Stimulated activated CD4-positive, alpha-beta T cell treated with anti-CD3 and anti-CD28 coated beads, Interleukin-1b, Interleukin-23, amount 100 ng/mL, for 1 hour (primary cell): ENCODE measurements at places on chromosomes 4 and X.

- no peak for DNase-seq
Measured at GRCh38 chrX:19810802-19811201, 76.6 kb downstream of the SH3KBP1 start.

GRCh38 chr4:144820011-144820727 lies 174.2 kb downstream of the HHIP start:
- DNase-seq = no peak

DNA sequence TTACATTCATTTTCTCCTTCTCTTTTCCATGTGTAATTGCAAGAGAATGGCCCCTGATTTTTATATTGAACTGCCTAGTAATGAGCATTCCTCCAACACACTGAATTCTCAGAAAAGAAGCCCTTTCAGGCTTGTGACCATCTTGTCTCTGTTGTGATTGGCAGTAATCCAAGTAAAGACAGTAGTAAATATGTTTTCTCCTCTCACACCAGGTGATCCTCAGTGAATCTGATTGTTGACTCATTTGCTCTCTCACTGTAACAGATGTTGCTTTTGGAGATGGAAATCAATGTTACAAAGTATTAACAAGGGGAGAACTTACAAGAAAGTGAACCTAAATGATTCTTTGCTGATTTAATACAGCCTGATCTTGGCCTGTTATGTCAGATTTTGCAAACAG lies 271.0 kb downstream of the AFF2 start:
- DNase-seq = no peak

DNA sequence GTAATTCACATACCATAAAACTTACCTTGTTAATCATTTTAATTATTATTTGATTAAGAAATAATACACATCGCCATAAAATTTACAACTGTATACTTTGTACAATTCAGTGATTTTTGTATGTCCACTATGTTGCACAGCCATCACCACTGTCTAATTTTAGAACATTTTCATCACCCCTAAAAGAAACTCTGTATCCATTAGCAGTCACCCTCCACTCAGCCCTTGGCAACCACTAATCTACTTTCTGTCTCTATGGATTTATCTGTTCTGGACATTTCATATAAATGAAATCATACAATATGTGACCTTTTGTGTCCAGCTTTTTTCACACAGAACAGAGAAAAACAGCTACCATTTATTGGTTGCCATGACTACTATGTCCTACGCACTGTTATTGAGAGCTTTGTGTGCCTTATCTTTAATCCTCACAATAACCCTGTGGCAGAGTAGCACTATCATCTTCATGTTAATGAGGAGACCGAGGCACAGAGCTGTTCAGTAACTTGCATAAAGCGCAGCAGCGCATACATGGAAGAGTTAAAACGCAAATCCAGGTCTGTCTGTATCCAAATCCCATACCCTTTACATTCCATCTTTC lies 64.6 kb upstream of the PAGE1 start:
- no peak for DNase-seq

DNA sequence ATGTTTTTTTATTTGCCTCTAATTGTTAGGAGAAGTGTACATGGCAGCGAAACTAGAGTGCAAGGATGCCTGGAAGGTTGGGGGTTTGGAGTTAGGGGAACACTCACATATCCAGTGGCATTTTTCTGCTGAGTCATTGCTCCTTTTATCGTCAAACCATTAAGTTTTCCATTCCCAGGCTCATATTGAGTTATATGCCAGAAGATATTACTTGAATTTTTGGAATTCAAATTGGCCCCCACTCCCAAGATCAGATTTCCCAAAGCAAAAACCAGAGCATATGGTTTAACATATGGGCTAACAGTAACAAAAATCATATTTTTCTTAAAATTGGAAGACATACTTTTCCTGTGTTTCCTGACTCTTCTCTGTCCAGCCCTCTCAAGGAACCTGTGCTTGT lies 152.7 kb downstream of the FSTL5 start:
- DNase-seq = no peak

GRCh38 chr4:172287117-172287516 lies 473.9 kb downstream of the GALNTL6 start:
- no peak for DNase-seq

DNA sequence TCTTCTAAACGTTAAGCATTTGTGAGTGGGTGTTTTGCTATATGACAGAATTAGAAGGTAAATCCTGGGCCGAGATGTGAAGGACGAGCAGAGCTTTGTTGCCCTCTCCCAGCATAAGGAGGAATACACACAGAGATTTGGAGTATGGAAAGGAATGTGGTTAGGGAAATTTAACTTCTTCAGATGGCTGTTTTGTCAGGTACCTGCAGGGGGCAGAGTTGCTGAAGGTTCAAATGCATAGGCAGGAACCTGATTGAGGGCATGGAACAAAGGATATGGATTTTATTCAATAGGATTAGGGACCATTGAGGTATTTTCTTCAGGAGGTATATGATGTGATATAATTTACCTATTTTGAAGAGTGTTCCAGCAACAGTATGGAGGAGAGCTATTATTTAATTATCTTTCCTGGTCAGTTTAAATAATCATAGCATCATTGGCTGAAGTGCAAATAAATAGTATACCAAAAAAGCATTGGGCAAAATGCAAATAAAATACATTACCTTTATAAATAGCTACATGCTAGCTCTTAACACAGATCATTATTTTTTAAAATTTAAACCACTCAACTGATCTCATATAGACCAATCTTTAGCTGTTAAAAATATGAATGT lies 143.6 kb downstream of the SLIT2 start:
- DNase-seq = no peak

GRCh38 chrX:110665223-110666002 lies 130.2 kb downstream of the CHRDL1 start:
- no peak for DNase-seq

GRCh38 chr4:143384381-143384994 lies 47.8 kb downstream of the GAB1 start:
- no peak for DNase-seq

- no peak for DNase-seq
Measured at GRCh38 chr4:566508-567295, 9.4 kb downstream of the TMEM271 start.

DNA sequence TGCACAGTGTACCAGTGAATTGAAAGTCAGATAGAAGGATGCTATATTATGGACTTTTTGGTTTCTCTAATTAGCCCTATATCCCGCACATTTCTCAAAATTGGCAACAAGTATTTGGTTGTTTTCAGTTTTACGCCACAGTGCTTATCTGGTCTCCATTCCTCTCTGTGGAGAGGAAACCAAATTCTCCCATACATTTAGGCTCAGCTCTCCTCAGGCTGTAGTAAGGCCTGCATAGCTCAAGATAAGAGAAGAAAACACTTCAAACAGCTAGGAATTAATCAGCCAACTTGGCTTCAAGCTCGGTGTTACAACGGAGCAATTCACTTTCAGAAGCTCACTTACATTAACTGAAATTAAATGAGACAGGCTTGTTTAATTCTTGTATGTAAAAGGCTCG lies 263.2 kb downstream of the PDHA2 start:
- DNase-seq = no peak

DNA sequence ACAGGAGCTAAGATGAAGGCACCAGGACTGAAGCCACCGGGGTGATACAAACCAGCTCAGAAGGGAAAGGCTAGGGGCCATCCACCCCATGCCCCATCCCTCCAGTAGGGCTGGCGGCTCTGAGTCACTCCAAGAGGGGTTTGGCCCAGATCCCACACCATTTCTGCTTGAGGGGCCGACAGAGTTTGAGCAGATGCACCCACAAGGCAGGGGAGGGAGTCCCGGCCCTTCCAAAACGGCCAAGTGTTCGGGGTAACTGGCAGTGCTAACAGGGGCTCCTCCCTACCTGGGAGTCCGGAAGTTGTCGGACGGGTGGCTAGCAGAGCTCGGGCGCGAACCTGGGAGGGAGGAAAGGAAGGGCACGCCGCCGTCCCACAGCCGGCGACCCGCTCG lies 412 bp downstream of the SLC10A3 start:
- no peak for DNase-seq

- DNase-seq = no peak
Measured at GRCh38 chr4:171203425-171203824, 609.8 kb upstream of the GALNTL6 start.

DNA sequence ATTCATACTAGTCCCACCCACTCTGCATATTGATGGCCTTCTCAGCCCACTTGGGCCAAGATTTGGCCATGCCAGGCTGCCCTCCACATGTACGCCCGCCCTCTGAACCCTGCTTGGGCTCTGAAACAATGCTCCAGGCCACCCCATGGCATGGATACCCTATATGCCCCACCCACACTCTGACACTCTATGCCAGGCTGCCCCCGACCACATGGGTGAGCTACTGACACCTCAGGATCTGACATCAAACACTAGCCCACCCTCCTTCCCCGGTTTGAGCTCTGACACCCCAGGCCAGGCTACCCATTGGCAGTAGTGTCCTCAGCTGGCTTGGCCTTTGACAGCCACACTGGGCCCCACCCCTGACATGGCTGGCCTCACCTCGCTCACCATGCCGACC lies 69.5 kb downstream of the HPRT1 start:
- no peak for DNase-seq

GRCh38 chrX:110436523-110436922 lies 77.9 kb downstream of the RTL9 start:
- no peak for DNase-seq

GRCh38 chr4:123116412-123116811 lies 194.0 kb upstream of the NUDT6 start:
- no peak for DNase-seq

- no peak for DNase-seq
Measured at GRCh38 chr4:76784237-76784636, 113.7 kb downstream of the SOWAHB start.

- DNase-seq = no peak
Measured at GRCh38 chr4:35963974-35964515, 280.3 kb downstream of the ARAP2 start.

DNA sequence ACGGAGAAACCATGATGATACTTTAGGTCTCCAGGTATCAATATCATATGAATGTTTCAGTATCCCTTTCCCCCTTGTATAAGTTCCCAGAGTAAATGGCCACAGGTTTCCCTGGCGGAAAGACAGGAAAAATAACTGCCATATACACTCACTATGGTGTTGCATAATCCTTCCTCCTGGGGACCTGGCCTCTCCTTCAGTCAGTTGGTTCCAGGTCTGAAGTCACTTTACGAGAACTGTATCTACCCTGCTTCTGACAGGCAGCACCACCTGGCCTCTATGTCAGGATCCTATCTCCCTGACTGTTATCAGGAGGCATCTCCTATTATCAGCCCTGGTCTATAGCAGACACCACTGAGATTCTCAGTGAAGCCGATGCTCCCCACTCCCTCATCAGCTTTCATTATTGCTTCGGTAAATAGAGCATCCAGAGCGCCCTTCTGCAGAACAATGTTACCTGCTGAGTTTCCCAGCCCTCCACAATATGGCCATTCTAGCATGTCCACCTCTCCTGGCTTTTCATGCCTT lies 22.6 kb downstream of the HAUS3 start:
- DNase-seq = no peak

- no peak for DNase-seq
Measured at GRCh38 chrX:45762699-45763647, 562.3 kb upstream of the DIPK2B start.

DNA sequence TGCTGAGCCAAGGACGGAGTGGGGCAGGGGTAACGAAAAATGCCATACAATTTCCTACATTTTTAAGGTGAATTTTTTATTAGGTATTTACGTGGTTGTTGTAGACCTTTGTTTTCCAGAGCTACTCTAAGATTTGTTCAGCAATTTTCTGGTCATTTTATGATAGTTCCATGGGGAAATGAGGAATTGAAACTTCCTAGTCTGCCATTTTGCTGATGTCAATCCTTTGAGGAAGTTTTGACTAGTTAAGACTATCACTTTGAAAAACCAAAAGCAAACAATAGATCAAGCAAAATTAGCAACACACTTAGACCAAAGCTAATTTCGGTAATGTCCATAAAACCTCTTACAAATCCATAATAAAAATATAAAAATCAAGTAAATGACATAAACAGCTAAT lies 7.0 kb upstream of the TLR3 start:
- no peak for DNase-seq

- DNase-seq = no peak
Measured at GRCh38 chrX:109374262-109374960, 107.5 kb downstream of the GUCY2F start.

DNA sequence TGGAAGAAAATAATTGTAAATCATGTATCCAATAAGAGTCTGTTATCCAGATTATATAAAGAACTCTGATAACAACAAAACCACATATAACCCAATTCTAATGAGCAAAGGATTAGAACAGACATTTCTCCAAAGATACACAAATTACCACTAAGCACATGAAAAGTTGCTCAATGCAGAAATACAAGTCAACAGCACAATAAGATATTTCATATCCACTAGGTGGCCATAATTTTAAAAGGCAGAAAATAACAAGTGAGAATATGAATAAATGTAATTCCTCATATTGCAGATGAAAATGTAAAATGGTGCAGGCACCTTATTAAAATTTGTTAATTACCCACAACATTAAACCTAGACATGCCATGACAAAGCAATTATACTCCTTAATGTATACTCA lies 73.9 kb upstream of the ZCCHC13 start:
- no peak for DNase-seq

DNA sequence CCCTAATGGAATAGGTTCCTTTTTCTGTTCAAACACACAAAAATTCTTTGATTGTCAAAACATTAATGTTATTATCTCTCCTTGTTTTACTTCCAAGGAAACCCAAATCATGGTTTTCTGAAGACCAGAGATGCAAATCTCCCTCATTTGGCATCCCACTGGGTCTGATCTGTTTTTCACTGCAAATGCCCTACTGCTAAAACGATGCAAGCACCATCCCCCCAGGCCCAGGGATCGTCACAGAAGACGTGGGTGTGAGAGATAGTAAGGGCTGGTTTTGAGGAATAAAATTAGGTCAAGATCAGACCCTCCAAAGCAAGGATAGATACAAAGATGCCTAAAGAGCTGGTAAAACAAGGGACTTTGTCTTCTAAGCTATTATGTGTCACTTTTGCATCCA lies 33.6 kb downstream of the GSPT2 start:
- DNase-seq = no peak

DNA sequence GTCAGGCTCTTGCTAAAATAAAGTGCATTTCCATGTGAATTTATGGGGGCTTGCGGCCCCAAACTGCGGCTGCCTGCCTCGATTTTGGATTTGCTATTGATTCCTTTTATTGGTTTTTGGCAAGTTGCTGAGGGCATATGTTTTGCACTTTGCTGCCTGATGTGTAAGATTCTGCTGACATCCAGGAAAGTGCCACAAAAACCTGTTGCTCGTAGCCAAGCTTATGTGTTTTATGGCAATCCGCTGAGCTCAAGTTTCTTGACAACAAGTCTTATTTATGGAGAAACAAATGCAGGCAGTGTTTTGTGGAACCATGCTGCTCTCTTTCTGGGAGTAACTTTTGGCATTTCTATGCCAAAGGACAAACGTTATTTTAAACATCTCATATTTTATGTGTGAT lies 97.3 kb upstream of the DDIT4L start:
- DNase-seq = no peak

DNA sequence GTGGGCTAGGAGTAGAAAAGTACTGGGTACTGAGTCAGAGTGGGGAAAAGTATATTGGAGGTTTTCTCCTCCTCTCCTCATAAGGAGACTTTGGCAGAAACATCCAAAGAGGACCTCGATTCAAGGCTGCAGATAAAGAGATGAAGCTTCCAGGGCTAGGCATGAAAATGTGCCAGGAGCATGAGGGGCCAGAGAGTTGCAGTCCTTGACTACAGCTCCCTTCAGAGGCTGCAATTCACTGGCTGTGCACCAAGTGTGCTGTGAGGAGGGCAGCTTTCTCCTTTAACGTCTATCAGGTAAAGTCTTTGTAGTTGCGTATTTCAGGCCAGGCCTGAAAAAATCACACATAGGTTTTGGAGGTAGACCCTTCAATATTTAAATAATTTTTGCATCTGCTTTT lies 174.9 kb upstream of the VEGFC start:
- no peak for DNase-seq

- DNase-seq = no peak
Measured at GRCh38 chr4:137535718-137536117, 3.4 kb upstream of the PCDH18 start.
